ENCODE measurements at places on chromosomes 5 and 9.

DNA sequence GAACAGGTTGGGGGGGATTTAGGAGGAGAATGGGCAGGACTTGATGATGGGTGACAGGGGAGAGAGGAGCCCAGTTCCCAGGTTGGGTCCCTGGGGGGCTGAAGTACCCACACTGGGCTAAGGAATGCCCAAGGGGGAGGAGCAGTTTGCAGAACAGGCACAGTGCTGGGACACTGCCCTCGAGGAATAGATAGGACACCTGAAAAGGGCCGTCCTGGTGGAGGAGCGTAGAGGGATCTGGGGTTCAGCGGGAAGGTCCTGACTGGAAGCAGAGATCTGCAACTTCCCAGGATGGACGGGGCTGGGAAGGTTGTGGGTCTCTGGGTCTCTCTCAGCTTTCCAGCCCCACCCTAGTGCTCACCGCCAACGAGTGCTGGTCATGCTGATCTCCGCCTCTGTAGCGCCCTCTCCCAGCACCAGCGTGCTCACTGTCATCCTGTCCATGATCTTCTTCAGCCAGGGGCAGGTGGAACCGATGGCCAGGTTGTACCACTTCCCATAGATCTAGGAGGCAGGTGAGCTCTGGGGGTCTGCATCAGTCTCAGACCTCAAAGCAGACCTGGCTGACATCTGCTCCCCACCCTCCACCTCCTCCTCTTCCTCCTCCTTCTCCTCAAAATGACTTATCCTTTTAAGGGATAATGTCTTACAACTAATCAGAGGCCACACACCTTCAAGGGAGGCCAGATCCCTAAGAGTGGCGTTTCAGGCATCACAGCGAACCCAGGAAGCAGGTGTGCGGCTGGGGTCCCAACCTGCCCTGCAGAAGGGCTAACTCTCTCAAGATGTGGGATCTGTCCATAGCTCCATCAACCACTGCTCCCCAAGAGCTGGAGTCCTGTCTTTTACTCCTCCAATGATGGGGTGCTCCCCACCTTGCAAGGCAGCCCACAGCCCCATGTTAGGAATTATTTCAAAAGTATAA, 1.6 kb downstream of the AMBP start:
- DNase-seq, result no peak

DNA sequence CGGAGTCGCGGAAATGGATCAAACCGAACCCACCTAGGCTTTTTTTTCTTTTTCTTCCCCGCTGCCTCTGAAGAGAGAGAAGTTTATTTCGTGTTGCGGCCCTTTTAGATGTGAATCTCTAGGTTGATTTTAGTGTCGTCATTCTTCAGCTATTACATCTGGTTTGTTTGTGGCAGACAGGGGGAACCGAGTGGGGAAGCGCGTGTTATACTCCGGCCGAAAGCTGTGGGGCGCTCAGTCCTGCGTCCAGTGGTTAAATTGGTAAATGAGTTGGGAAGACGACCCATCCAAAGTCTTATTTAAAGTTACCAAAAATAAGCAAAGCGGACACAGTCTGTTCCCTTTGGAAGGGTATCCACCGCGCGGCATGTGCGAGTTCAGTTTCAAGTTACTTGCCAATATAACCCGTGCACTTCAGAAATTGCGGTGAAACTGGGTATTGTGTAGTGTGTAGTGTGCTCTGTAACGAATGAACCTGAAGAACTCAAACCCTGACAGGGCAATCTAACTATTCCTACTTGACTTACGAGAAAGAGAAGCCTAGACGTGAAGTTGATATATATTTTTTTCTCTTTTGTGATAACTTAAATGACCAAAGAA, 1.3 kb downstream of the MAN2A1 start:
- DNase-seq, result peak; percentile 72

DNA sequence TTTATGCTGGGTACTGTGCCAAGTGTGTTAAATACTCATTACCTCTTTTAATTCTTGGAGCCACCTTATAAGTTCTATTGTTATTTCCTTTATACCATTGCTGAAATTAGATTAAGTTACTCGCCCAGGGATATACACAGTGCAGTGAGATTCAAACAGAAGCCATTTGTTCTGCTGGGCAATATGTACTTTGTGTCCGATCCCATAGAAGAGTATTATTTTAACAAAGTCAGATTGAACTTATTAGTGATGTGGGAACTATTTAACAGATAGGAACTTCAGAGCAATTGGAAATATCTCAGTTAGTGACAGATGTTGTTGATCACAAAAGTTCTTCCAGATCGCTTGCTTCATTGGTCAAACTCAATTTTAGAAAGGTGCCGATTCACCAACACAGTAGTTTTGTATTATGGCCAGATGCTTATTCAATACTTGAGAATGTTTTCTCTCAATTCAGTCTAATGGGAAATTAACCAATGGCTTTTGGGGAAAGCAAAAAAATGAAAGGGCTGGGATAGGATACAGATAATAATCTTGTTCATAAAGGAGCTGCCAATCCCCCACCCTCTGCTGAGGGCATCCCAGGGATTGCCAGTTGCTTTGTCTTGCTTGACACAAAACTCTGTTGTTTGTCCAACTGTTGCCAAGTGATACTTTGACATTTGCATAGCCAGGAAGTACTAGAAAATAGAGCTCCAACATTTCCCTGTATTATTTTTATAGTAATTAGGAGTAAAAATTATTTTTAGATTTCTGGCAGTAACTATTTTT, 94.8 kb upstream of the SEMA6A start:
- no peak for DNase-seq

DNA sequence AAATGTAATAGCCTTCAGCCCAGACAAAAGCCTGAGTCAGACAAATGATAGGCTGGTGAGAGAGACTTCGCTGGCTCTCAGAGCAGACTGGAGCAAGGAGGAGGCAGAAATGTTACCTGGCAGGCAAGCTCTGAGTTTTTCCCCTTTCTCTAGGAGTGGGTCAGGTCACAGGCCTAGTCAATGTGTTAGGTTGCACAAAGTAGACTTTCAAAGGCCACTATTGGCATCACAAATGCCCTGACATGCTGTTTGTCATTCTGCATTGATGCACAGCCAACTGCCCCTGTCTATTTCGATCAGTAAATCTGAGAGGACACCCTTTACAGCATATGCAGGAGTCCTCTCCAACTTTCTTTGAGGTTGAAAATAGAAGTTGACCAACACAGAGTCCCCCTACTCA, 15.5 kb upstream of the C1QTNF3 start:
- no peak for DNase-seq

DNA sequence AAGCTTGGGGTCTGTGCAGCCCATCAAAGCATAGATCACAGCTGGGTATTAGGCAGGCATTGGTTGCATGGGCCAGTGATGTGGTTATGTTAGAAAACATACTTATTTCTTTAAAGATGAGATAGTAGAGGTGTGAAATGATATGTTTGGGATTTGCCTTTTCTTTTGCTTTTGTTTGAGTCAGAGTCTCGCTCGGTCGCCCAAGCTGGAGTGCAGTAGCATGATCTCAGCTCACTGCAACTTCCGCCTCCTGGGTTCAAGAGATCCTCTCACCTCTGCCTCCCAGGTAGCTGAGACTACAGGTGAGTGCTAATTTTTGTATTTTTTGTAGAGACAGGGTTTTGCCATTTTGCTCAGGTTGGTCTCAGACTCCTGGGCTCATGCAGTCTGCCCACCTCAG, 84.8 kb downstream of the PDE6A start:
- no peak for DNase-seq

GRCh38 chr5:144084971-144085370, 85.5 kb downstream of the YIPF5 start:
- no peak for DNase-seq
